ENCODE measurements at places on chromosomes 7 and 10. TPM values are rescaled to one million over a fixed set of nuclear protein-coding genes. Genes with fewer than 3 reads are reported as not detected.
A peak's percentile ranks its signal among the peaks of the same experiment; 100 is the strongest.

GRCh38 chr7:148697256-148698006 is 1.3 kb upstream of the CUL1 start:
- DNase-seq, result peak; percentile 47

GRCh38 chr10:74419958-74420375 is 268.9 kb downstream of the ADK start:
- no peak for DNase-seq

DNA sequence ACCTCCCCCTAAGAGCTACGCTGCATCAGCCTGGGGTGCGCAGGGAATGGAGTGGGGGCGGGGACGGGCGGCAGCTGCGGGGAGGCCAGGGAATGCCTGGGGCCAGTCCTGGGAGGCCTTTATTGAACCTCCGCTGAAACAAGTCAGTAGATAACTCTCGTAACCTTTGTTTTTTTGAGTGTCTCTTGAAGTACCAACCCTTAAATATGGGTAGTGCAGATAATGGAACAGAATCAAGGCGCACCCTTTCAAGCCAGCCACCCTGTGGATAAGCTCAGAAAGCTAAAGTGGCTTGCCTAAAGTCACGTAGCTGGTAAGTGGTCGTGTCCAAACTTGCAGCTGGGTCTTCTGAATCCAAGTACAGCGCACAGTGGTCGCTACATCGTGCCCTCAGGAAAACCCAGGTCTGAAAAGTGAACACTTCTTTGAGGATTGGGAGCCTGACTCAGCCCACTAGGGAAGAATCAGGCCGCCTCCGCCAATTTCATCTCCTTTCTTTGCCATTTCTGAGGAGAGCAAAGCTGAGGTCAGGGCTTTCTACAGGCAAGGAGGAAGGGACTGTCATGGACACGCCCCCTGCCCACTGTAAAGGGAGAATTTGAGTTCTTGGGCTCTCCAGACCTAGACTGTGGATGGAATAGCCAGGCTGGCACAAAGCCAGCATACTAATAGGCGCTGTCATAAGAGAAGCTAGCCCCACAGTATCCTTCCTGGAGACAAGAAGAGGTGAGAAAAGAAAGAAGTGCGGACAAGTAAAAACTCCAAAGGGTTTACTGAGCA is 3.2 kb upstream of the EGR2 start:
- DNase-seq, result no peak

DNA sequence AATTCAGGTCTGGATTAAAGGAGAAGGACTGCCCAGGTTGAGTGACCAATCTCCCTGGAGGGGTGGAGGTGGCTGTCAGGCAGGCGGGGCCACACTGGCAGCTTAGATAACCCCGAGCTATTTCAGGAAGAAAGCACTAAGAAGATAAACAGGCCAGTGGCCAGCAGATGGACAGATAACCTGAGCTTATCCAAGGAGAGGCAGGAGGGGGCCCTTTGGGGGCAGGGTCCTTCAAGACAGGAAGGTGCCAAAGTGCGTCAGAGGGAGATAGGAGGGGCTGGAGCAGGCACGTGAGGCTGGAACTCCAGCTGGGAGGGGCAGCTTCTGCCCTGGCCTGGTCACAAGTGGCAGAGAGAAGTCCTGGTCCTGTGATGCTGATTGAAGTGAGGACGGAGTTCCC is 29.8 kb upstream of the PODXL start:
- DNase-seq, result peak; percentile 72

GRCh38 chr7:138352570-138353461 is 107.2 kb upstream of the TRIM24 start:
- no peak for DNase-seq

DNA sequence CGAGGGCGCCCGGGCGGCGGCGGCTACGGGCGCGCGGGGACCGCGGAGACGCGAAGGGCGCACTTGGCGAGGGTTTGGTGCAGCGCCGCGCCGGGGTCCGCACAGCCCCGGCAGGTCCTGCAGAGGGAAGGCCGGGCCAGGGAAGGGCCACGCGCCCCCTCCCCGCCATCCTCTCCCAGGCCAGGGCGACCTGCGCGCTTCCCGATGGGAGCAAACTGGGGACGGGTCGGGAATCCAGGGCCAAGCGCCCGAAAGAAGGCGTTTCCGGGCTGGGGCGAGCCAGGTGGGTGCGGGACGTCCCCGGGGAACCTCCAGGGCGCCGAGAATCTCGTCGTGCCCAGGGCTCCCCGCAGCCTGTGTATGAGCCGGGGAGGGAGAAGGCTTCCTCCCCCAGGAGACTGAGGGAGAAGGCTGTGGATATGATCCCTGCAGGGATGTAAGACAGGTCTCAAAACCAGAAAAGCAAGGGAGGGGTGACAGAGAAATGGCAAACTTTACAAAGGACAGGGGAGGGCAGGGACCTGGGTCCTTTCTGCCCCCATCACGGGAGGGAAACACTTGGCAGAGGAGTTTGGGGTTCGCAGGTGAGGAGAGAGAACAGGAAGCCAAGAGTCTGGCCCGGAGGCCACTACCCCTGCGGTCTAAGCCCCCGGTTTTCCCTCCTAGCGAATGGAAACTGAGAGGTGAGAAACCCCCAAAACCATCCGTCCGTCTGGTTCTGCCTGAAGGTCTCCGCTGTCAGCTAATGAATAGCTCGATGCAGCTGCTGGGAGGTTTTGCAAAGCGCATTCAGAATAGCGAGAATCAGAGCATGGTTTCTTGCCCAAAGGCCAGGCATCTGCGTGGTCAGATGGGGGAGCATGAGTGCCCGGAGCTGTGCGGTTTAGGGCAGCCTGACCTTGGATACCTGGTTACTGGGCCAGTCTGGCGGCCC is 674 bp downstream of the AMZ1 start:
- no peak for DNase-seq

GRCh38 chr10:116838143-116838725 is 11.1 kb upstream of the ENO4 start:
- no peak for DNase-seq

- no peak for DNase-seq
Observed at GRCh38 chr7:21671859-21672258, 129.0 kb downstream of the DNAH11 start.

The PNLIP gene
- polyA plus RNA-seq, result not detected

The HTR7 gene
- polyA plus RNA-seq, result 0.14 TPM
